ENCODE measurements at places on chromosomes 5 and 9. TPM values are rescaled to one million over a fixed set of nuclear protein-coding genes. Genes with fewer than 3 reads are reported as not detected.

The CETN3 gene
- 19.9 TPM for polyA plus RNA-seq

The EGFLAM gene
- polyA plus RNA-seq, result 1.00 TPM

The PCDHGA5 gene
- polyA plus RNA-seq, result not detected

DNA sequence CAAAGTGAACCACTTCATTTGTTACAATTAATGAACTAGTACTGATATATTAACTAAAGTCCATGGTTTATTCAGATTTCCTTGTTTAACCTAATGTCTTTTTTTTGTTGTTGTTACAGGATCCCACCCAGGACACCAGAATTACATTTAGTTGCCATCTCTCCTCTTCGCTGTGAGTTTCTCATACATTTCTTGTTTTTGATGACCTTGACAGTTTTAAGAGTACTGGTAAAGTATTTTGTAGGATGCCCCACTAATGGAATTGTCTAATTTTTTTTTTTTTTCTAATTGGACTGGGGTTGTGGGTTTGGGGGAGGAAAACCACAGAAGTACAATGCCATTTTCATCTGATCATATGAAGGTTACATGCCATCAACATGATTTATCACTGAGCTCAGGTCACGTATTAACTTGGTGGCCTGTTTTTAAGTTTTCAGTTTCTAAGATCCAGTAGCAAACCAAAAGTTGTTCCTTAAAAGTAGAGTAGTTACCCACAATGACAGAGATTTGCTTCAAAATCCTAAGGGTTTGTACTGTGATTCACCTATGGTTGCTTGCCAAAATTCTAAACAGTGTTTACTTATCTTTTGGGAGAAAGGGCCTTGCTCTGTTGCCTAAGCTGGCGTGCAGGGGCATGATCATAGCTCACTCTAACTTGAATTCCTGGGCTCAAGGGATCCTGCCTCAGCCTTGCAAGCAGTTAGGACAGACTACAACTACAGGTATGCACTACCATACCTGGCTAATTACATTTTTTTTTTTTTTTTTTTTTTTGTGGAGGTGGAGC, 4.5 kb upstream of the OTULIN start:
- DNase-seq, result no peak

- DNase-seq, result no peak
Observed at GRCh38 chr5:118533156-118533555, 455.2 kb downstream of the DTWD2 start.

DNA sequence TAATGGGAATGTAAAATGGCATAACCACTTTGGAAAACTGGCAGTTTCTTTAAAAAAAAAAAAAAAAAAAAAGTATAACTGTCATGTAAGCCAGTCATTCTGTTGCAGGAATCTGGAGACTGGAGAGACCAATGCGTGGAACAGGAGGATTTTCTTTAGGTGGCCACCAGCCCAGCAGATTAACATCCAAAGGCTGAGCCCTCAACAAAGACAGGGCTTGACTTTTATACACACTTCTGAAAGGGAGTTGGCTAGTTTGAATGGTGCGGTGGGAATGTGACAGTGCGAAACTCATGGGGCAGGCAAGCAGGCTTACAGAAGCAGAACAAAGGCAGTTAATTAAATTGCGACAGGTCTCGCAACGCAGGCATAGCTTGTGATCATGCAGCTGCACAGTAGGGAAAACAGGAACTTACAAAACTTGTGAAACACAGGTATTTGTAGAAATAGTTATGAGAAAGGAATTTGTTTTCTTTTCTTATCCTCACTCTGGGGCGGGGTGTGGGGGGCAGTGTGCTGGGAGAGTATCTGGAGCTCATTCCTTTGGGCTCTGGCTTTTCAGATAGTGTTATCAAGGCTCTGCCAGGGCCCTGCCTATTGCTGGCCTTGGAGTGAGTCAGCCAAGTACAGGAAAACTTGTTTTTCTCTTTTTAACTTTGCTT, 12.0 kb downstream of the UIMC1 start:
- peak; percentile 76 for DNase-seq

DNA sequence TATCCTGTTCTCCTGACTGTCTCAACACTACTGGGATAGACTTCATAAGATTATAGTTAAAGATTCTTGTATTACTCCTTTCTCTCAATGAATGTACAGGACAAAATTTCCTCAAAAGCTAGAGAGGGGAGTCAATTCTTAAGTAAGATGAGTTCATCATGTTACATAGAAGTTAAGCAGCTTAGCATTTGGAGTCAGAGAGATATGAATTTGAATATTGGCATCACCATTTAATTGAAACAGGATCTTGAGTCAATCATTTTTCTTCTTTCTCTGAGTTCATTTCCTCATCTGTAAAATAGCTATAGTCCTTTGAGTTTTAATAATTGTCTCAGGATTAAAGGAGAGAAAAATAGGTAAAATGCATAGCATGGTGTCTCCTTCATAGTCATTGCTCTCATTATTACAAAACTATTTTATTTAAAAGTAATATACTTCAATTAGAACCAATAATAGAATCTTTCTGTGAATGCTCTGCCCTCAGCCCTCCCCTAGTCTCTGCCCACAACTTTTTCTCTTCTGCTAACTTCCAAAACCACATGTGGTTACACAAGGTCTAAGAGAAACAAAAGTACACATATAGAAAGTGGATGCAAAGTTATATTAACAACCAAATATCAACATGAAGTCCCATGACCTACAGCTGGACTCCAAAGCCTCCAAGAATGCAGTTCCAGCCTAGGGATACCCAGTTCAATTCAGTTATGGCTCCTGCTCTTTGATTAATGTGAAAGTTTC, 265.6 kb downstream of the TLE1 start:
- no peak for DNase-seq

GRCh38 chr5:125316915-125317535, 570.6 kb upstream of the ZNF608 start:
- DNase-seq, result peak; percentile 25
